ENCODE measurements at places on chromosomes 2 and 18. TPM values are rescaled to one million over a fixed set of nuclear protein-coding genes. Genes with fewer than 3 reads are reported as not detected.

GRCh38 chr2:143193121-143193520 is 63.9 kb downstream of the ARHGAP15 start:
- DNase-seq, result no peak

- peak; percentile 41 for DNase-seq
Observed at GRCh38 chr2:6977113-6977741, 60.0 kb downstream of the RNF144A start.

MYO5B gene
- 0.16 TPM for total RNA-seq

ICA1L gene
- 8.9 TPM for total RNA-seq
